ENCODE measurements at places on chromosomes 12 and 14. TPM values are rescaled to one million over a fixed set of nuclear protein-coding genes. Genes with fewer than 3 reads are reported as not detected.

ABCC9 gene
- total RNA-seq = 10.7 TPM

TMEM119 gene
- total RNA-seq = 62.7 TPM

MIA2 gene
- 11.9 TPM for total RNA-seq

FAM186B gene
- 0.28 TPM for total RNA-seq

GTF2A1 gene
- 19.5 TPM for total RNA-seq

SRRM4 gene
- total RNA-seq = under 0.01 TPM

SLC38A6 gene
- total RNA-seq = 58.6 TPM
